ENCODE measurements at places on chromosomes 1 and 21.

DNA sequence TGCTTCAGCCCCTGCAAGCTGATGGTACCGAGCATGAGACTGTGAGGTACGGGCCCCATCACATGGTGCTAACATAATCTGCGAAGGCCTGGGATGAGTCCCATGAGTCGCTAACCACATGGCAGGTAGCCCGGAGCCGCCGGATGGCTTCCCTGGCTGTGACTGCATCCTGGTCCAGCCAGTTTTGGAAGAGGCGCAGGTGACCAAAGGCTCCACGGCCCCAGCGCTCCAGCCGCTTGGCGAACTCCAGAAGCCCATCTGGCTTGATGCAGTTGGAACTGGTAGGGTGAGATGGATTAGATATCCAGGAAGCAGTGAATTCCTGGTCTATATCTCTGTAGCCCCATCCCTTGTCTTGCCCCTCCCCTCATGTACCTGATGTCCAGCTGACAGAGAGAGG lies 24.6 kb downstream of the LRRC41 start:
- DNase-seq = no peak

DNA sequence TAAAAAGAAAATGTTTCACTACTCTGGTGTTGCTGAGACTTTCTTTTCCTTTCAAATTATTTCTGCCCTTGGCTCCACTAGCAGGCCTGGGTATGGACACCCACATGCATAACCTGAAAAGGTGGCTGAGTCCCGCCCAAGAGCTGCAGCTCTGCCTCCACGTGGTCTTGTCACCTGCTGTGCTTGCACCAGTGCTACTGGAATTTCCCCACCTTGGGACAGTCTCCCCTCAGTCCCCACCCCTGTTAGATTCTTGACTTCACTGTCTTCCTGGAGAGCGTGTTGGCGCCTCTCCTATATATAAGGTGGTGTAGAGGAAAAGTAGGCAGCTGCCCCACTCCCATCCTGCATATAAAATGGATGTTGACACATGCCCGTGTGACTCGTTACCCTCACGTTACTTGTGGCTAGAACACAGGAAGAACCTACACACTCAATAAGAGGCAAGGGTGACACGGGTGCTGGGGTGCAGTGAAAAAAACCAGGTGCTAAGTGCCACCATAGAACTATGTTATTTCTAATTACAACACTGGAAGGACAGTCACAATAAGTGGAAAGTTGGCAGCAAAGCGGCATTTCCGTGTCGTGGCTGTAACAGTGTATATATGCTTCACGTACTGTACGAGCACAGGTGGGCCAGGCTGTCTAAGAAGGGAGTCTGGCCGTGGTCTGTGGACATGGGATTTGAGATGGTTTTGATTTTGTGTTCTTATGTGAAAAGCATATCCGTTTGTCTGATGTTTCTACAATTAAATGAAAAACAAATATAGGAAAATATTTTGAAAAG lies 61.0 kb downstream of the POFUT2 start:
- DNase-seq = no peak

DNA sequence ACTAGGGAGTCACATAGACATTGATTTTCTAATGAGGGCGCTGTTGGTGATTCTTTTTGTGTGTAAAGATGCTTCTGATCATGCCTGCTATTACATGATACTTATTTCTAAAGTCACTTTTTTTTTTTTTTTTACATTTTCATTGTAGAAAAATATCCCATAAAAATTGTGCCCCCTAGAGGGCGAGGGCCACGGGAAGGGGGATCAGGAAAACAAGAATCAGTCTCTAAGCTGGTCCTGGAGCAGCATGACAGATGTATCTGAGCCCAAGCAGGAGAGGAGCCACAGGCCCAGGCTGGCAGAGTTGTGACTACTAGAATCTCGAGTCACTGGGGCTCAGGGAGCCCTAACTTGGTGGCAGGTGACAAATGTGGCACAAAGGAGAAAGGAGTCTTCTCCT lies 28.1 kb downstream of the ZSCAN20 start:
- DNase-seq = no peak

DNA sequence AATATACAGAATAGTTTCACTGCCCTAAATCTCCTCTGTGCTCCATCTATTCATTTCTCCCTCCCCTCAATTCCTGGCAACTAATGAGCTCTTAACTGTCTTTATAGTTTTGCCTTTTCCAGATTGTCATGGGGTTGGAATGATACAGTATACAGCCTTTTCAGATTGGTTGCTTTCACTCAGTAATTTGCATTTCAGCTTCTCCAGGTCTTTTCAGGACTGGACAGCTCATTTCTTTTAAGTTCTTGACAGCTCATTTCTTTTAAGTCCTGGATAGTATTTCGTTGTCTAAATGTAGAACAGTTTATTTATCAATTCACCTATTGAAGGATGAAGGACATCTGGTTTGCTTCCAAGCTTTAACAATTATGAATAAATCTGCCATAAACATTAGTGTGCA lies 22.6 kb downstream of the KRTAP21-3 start:
- no peak for DNase-seq

DNA sequence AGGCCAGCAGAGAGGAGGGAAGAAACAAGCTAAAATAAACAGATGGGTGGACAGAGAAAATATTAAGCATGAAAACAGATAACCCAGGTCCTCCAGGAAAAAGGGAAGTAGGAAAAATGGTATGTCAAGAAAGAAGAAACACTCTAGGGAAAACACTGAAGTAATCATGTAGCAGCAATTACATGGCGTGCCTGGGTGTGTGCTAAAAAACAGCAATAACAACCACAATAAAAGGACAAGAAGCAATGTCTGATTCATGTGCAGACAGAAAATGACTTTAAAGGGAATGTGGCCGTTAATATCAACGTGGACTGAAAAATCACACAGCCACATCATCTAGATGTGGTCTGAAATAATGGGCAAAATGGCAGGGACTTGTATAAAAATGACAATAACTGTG lies 369.7 kb downstream of the PTBP2 start:
- no peak for DNase-seq

- no peak for DNase-seq
Measured at GRCh38 chr1:232767305-232768074, 37.7 kb upstream of the MAP10 start.

DNA sequence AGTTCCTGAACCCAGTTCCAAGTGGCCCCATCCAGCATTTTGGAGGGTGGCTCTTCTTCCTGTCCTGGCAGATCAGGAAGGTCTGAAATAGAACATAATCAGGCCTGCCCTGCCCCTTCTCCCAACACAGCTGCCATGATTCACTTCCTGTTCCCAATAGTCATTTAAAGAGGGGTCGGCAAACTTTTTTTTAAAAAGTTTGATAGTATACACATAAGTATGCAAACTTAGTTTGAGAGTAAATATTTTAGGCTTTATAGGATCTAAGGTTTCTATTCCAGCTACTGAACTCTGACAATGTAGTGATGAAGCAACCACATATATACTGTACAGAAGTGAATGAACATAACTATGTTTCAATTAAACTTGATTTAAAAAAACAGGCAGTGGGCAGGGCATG lies 66.4 kb downstream of the LUZP1 start:
- DNase-seq = no peak

- no peak for DNase-seq
Measured at GRCh38 chr1:23505851-23506250, 21.9 kb upstream of the ASAP3 start.

- peak; percentile 79 for DNase-seq
Measured at GRCh38 chr1:112674440-112674985, at the start of gene MOV10. TSS of gene MOV10 (plus strand) at chr1:112674659. CDS start at chr1:112674913, 254 bp downstream.

- DNase-seq = no peak
Measured at GRCh38 chr1:57866998-57867397, 443.1 kb upstream of the DAB1 start.

DNA sequence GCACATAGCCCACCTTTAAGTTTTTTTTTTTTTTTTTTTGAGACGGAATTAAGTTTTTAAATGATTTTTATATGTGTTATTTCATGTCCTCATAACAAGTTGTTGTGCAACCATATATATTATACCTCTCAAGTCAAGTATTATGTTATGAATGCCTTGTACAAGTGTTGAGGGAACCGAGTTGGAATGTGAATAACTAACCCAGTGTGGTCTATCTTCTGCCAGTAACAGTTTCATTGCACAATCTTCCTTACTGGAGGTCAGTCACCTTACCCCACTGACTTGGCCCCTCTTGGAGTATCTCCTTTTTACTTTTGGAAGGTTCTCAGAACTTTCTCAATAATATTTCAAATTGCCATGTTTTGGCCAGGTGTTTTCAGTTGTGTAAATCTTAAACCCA lies 201.9 kb downstream of the CACNA1E start:
- no peak for DNase-seq

- DNase-seq = no peak
Measured at GRCh38 chr1:204314171-204314892, 45.4 kb downstream of the PLEKHA6 start.

- no peak for DNase-seq
Measured at GRCh38 chr1:33378524-33378923, 52.4 kb downstream of the PHC2 start.

- DNase-seq = no peak
Measured at GRCh38 chr1:38006008-38006828, 904 bp upstream of the FHL3 start.

- peak; percentile 80 for DNase-seq
Measured at GRCh38 chr1:180935326-180936109, 22.8 kb downstream of the KIAA1614 start.

DNA sequence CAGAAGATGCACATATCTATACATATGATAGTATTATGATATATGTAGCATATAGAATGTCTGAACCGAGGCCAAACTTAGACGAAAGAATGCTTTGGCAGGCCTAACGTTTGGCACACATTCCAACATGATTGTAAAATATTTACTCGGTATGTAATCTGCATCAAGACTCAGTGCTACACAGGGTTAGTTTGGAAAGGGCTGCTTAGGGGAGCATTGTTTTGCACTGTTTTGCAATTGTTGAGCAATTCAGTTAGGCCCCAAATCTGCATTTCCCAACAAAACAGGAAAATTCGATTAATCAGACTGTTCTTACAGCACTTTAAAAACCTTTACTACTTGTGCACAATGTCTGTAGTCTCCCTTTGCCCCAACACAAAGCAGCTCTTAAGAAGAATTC lies 216.0 kb upstream of the NEGR1 start:
- DNase-seq = no peak

GRCh38 chr1:245229051-245229450 lies 74.3 kb downstream of the KIF26B start:
- no peak for DNase-seq

DNA sequence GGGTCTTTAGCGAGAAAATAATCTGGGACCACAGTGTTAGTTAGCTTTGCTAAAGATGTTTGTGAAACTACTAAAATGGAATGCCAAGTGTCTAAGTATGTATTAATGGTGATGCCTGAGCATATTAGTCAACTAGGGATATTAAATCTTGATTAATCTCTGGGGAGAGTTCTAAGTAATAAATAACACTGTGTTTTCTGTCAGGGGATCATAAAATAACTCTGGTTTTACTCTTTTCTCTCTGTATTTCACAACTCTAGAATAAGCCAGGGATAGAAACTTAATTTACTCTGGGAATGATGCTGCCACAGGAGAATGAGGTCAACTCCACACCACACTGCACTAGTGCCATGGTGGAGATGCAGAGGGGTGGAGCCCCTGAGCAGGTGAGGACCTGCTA lies 399.2 kb downstream of the PTBP2 start:
- DNase-seq = no peak

GRCh38 chr1:46592823-46593222 lies 11.2 kb downstream of the MKNK1 start:
- DNase-seq = no peak

GRCh38 chr1:36160949-36161485 lies 5.1 kb downstream of the MAP7D1 start:
- DNase-seq = peak; percentile 68

- peak; percentile 48 for DNase-seq
Measured at GRCh38 chr1:179082333-179082998, 596 bp downstream of the TOR3A start.

GRCh38 chr21:27787046-27787445 lies 820.2 kb upstream of the ADAMTS5 start:
- no peak for DNase-seq

GRCh38 chr21:24470852-24471251 lies 1136.4 kb downstream of the MRPL39 start:
- no peak for DNase-seq

DNA sequence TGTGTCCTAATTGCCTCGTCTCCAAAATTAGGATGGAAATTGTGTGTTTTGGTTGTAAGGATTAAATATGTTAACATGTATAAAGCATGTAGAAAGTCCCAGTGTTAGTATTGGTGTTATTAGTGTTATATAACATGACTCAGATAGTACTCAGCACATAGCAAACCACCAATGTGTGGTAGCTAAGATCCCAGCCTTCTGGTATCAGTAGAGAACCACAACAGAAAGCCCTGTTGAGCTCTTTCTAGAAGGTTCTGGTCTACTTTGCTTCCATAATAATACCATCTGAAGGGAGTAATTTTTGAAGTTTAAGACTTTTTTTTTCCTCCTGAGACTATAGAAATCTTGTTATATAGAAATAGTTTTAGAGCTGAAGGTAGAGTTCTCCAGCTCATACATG lies 259.3 kb upstream of the SGIP1 start:
- no peak for DNase-seq

Measured in GM13977 (cell line).